ENCODE measurements at places on chromosomes 7 and 10. TPM values are rescaled to one million over a fixed set of nuclear protein-coding genes. Genes with fewer than 3 reads are reported as not detected.
A peak's percentile ranks its signal among the peaks of the same experiment; 100 is the strongest.

ATOH7 gene
- total RNA-seq, result not detected

GRCh38 chr10:22219308-22219707 lies 1.5 kb upstream of the EBLN1 start:
- peak; percentile 23 for DNase-seq

SYT15 gene
- total RNA-seq, result 0.11 TPM

NUTM2E gene
- under 0.01 TPM for total RNA-seq

PRPS1L1 gene
- total RNA-seq, result not detected

DNA sequence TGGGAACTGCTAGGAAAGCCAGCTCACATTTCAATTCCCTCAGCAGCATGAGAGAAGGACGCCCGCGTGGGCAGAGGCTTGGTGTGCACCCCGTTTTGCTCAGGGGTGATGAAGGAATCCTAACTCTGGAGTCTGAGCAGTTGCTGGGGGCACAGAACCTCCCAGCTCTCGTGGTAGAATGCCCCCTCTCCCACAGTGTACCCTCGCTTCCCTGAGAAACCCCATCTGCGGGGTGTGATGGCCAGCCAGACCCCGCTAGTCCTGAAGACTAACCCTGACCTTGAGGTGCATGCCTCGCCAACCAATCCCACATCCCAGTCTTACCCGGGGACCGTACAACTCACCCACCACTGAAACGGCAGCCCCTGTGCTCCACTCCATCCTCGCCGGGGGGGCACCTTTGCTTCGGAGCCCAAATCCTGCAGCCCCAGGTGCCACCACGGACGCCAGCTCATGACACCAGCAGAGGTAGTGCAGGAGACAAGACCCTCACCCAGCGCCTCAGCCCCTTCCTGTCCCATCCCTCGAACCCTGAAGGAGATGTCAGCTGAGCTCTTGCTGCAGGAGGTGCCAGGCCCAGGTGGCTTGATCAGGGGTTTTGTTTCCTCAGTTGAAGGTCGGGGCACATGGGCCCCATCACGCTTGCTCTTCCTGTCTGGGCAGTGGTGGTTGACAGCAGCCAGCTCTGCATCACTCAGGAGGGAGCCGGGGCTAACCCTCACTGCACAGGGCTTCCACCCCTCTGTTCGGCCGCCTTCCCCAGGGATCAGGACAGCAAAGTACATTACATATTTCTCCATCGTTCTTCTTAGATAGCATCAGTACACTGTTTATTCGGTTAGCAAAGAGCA lies 236.5 kb downstream of the MGMT start:
- DNase-seq, result no peak

FAM25G gene
- not detected for total RNA-seq

DNA sequence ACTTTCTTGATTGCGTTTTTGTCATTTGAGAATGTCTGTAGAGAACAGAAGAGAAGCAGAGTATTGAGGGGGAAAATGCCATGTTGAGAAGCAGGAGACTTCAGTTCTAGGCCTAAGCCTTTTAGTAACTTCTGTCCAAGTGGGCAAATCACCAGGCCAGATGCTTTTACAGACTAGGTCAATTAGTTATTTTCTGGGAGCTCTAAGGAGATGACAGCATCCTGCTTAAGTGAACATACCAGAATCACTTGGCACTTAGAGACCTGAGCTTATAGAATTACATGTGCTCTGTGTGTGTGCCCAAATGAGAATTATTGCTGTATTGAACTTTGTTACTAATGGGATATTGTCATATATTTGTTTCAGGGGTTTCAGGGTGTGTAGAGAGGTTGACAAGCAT lies 24.0 kb downstream of the AGK start:
- DNase-seq, result no peak

EBF3 gene
- 3.4 TPM for total RNA-seq

ABCA13 gene
- total RNA-seq, result 0.06 TPM

DNA sequence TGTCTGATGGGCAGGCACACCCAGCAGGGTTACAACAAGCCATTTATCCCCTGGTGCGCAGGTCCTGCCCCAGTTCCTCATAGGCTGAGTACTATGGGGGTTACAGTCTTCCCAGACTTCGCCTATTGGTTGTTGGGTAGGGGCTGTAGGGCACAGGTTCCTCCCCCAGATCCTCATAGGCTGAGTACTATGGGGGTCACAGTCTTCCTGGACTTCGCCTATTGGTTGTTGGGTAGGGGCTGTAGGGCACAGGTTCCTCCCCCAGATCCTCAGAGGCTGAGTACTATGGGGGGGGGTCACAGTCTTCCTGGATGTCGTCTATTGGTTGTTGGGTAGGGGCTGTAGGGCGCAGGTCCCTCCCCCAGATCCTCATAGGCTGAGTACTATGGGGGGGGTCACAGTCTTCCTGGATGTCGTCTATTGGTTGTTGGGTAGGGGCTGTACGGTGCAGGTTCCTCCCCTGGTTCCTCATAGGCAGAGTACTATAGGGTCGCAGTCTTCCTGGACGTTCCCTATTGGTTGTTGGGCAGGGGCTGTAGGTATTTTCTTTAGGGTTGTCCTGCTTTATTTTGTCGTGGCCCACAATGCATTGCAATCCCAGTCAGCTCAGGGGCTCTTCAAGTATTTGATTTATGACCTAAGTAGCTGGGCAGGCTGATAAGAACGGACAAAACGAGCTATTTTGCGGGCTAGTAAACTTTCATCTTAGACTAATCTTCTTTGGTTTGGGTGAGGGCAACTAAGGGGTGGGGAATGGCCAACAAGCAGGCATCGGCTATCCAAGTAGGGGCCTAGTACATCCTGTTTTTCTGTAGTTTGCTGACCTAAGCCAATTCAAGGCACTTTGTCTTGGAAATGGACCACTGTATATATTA lies 3.4 kb downstream of the LRRC27 start:
- DNase-seq, result no peak

CLEC2L gene
- 0.51 TPM for total RNA-seq

GRCh38 chr10:78203915-78204818 lies 170.5 kb downstream of the RPS24 start:
- DNase-seq, result peak; percentile 48

GRCh38 chr10:49571388-49571787 lies 32.5 kb upstream of the ERCC6 start:
- DNase-seq, result no peak

Measured in Daoy (cell line).